ENCODE measurements at places on chromosomes 6 and 20.

- DNase-seq: no peak
These were observed 65.7 kb upstream of the EEF1A1 start for GRCh38 chr6:73586416-73586974.

DNA sequence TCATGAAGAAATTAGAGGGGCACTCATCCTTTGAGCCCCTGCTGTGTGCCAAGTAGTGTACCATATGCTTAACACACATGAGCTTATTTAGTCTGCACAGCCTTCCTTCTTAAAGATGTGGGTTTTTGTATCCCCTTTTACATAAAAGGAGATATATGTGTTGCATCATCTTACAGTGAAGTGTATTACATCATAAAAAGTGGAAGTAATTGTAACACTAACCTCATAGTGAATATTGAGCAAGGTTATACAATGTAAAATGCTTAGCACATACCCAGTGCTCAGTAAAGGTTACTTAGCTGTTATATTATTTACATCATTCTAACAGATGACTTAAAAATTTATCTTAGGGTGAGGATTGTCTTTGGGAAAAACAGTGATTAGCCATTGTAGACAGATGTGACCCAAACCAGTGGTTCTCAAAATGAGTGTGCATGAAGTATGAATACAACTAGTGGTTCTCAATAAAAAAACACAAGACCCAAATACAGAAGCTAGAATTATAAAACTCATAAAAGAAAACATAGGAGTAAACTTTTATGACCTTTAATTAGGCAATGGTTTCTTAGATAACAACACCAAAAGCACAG is 3.8 kb upstream of the PIGU start:
- no peak for DNase-seq

DNA sequence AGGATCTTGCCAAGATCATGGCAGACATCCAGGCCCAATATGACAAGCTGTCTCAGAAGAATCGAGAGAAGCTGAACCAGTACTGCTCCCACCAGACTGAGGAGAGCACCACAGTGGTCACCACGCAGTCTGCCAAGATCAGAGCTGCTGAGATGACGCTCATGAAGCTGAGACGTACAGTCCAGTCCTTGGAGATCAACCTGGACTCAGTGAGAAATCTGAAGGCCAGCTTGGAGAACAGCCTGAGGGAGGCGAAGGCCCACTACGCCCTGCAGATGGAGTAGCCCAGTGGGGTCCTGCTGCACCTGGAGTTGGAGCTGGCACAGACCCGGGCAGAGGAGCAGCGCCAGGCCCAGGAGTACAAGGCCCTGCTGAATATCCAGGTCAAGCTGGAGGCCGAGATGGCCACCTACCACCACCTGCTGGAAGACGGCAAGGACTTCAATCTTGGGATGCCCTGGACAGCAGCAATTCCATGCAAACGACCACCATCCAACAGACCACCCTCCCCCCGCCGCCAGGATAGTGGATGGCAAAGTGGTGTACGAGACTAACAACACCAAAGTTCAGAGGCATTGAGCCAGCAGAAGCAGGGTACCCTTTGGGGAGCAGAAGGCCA is 44.7 kb upstream of the GRM4 start:
- no peak for DNase-seq

GRCh38 chr20:36881331-36881730 is 5.4 kb downstream of the TLDC2 start:
- no peak for DNase-seq

- no peak for DNase-seq
These were observed 16.3 kb upstream of the SMAP1 start for GRCh38 chr6:70651326-70651905.

- no peak for DNase-seq
These were observed 111.4 kb downstream of the PHACTR1 start for GRCh38 chr6:12827921-12828320.

DNA sequence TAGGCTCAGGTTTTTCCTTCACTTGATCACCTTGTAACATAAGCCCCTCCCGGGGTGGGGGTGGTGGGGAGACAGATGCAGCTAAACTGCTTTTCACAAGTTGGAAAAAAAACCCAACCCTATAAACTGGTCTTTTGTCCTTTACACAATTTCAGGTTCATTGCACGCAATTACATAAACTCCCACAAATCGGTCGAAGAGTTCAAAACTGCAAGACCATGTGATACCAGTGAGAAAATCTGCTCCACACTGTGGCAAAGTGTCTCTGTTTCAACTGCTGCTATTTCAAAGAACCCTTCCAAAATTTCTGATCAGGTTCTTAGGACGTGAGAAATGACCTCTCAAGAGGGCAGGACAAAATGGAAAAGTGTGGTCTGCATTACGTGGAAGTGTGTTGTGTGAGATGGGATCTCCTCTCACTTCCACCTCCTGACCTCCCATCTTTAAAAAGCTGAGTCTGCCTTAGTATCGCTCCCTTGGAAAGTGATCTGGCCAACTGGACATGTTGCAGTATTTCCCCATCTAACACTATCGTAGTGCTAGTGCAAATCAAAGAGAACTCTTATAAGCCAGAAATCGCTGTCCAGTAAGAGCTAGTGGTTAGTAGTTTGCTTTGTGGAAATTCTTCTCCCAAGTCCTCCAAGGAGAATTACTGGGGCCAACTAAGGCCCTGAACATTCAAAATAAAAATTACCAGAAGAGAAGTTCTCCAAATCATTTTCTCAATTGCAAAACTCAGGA is 60.1 kb downstream of the PRND start:
- DNase-seq: no peak

DNA sequence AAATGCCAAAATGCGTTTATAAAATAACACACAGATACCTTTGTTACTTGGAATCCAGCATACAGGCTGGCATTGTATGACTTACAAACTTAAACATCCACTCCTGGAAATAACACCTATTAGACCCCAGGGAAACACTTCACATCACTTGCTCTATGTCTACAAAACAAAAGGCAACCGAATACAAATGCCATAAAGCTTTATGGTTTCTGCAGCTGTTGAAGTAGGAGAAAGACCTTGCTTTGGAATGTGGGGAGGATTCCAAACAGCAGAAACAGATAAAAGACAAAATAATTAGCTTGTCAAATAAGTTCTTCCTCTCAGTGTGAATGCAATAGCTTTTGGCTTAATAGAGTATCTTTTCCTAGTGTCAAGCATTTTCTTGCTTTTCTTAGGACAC is 9.8 kb upstream of the AMD1 start:
- DNase-seq: no peak

- no peak for DNase-seq
These were observed 15.0 kb upstream of the TBX18 start for GRCh38 chr6:84779380-84779779.

- no peak for DNase-seq
These were observed 272.0 kb downstream of the SMOC2 start for GRCh38 chr6:168712993-168713392.

GRCh38 chr6:22632581-22633145 is 63.3 kb downstream of the HDGFL1 start:
- no peak for DNase-seq

DNA sequence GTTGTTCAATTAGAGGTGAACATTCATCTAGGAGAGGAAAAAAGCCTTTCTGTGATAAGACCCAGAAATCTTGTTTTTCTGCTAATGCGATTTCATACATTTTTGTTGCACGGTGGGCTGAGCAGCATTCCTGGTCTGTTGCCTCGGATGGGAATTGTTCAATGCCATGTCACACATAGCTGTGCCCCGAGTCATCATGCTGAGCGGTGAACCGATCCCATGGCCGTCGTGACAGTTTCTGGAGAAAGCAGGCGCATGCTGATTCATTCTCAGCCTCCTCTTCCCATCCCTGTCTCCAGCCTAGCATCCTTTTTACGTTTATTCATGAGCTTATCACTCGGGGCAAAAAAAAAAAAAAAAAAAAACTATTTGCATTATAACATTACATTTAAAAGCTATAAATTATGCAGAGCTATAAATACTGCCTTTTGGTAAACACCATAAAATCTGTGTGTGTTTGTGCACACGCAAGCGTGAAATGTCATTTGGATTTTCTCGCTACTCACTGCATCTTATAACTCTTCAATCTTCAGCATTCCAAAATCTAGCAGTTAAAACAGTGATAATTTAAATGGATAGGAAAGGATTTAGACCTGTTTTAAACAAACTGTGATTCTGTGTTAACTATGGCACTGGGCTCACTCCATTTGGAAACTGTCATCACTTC is 58.9 kb upstream of the IFNGR1 start:
- DNase-seq: no peak

DNA sequence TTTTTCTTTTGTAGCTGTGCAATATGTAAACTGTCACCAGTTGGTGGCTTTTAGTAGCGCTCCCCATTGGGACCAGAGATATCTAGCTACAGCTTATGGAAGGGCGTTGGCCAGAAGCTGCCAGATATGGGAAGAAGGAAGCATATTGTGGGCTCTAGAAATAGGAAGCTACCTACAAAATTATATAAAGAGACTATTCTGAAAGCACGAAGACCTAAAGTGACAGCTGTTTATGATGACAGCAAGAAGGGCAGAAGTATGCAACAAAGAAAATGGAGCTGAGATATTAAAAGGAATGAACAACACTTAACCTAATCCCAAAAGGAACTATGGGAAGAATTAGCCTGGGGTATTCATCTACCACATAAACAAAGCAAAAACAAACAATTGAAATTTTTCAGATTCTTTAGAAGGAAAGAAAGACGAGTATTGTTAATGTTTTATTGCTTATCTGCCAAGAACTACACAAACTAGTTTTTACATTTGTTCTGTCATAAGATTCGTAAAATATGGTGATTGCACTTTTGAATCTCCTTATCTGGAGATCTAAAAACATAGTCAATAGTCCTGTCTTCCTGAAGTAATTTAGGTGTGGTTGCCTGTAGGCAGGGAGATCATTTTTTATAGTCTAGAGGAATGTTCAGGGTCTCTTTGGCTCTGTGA is 81.6 kb downstream of the NCOA7 start:
- no peak for DNase-seq

DNA sequence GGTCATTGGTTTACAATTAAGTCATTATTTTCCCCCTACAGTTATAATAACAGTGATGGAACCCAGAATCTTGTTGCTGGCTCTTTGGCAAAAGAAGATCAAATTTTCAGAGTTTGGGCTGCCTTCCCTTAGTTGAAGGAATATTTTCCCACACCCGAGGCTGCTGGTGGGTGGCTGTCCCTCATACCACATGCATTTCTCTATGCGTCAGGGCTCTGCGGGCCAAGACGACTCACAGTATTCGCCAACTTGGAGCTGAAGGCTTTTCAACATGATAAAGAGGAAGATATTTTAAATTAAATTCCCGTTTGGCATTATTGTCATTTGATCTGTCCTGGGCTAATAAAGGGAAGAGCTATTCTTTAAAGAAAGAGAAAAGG is 102.2 kb upstream of the SASH1 start:
- DNase-seq: no peak

GRCh38 chr6:37653229-37653628 is 44.5 kb downstream of the MDGA1 start:
- DNase-seq: no peak

GRCh38 chr6:137099689-137100403 is 55.1 kb upstream of the IL20RA start:
- DNase-seq: no peak

DNA sequence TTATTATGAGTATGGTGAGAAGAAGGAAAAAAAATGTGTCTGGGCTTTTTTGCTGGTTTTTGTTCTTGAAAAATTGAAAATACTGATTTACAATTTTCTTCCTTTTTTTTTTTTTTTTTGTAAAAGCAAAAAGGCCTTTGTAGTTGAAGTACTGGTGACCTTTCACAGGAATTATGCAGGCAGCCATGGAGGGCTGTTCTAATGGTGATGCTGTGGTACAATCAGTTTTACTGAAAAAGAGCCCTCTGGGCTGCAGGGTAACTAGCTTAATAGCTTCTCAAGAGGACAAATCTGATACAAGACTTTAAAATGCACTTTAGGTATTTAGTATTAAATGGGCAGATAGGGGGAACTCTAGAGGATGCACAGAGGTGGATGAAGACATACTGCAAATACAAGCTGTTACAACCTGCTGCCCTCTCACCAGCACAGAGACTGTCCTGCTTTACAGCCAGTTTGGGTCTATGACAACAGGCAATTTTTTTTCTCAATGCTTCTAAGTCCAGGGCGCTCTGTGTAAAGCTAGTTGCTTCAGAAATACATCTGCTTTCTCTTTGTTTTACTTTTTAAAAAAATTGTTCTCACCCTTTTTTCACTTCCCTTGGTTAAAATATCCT is 61.6 kb upstream of the HS3ST5 start:
- DNase-seq: no peak

DNA sequence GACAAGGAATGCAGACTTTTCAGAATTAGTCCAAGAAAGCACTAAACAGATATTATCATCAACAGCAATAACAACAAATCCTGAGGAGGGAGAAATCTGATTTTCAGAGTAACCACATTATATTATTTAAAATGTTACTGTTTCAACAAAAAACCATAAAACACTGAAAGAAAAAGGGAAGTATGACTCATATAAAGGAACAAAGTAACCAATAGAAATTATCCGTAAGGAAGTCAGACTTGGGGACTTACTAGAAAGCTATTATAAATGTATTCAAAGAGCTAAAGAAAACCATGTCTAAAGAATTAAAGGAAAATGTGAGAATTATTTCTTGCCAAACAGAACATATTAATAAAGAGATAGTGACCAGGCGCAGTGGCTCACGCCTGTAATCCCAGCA is 98.1 kb downstream of the MYLK4 start:
- DNase-seq: no peak

DNA sequence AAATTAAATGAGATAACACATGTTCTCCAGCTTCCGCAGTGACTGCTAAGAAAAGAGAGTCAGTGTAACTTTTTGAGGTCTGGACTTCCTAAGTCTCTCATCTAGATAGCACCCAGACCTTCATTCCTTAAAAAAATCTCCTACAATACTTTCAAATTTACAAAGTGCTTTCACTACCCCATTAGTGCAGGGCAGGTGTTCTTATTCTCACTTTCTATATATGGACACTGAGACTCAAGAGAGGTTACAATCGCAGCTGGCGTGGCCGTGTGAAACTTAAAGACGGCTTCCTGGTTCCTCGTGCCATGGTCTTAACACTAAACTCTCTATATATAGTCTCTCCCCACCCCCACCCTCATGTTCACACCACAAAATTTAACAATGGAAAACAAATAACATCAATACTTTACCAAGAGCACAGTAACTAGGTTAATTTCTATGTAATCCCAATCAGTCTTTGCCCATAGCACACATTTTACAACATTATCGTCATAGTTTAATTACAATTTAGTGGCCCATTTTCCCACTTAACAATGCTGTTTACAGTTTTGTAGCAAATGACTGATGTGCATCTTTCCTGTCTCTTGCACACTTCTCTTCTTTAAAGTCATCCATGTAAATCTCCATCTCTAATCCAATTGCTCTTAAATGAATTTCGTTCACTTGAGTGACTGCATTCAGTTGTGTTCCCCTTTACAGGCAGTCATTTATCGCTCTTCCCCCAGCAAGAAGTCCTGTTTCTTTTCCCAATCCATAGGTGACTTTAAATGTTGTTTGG is 78.8 kb upstream of the ARID1B start:
- no peak for DNase-seq

- DNase-seq: no peak
These were observed 65.6 kb upstream of the ARMH2 start for GRCh38 chr6:24864343-24864742.
